ENCODE measurements at places on chromosomes 7 and 10.

- no peak for DNase-seq
Observed at GRCh38 chr7:20508109-20508508, 107.4 kb upstream of the ABCB5 start.

GRCh38 chr10:43224321-43224720 is 42.5 kb downstream of the RASGEF1A start:
- no peak for DNase-seq

DNA sequence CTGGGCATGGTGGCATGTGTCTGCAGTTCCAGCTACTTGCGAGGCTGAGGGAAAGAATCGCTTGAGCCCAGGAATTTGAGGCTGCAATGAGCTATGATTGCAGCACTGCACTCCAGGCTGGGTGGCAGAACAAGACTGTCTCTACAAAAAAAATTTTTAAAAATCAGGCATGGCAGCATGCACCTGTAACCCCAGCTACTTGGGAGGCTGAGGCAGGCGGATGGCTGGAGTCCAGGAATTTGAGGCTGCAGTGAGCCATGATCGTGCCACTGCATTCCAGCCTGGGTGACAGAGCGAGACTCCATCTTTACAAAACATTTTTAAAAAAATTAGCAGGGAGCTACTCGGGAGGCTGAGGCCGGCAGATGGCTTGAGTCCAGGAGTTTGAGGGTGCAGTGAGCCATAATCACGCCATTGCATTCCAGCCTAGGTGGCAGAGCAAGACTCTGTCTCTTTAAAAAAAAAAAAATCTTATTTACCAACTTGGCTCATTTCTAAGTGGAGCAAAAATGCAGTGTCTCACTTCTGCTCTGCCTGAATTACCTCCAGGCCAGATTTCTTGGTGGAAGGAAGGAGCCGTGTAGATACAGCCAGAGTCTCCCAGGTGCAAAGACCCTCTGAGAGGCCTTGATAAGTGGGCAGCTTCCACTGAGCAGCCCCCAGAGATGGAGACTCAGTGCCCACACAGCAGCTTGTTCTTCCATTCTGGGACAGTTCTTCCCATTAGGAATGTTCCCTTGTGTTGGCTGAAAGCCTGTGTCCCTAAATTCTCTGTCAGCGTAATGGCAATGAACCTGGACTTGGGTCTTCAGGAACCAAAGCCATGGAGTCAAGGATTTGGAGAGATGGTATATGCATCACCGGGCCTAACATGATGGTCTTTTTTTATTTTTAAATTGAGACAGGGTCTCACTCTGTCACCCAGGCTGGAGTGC is 30.0 kb downstream of the GTF2IRD1 start:
- DNase-seq, result no peak

DNA sequence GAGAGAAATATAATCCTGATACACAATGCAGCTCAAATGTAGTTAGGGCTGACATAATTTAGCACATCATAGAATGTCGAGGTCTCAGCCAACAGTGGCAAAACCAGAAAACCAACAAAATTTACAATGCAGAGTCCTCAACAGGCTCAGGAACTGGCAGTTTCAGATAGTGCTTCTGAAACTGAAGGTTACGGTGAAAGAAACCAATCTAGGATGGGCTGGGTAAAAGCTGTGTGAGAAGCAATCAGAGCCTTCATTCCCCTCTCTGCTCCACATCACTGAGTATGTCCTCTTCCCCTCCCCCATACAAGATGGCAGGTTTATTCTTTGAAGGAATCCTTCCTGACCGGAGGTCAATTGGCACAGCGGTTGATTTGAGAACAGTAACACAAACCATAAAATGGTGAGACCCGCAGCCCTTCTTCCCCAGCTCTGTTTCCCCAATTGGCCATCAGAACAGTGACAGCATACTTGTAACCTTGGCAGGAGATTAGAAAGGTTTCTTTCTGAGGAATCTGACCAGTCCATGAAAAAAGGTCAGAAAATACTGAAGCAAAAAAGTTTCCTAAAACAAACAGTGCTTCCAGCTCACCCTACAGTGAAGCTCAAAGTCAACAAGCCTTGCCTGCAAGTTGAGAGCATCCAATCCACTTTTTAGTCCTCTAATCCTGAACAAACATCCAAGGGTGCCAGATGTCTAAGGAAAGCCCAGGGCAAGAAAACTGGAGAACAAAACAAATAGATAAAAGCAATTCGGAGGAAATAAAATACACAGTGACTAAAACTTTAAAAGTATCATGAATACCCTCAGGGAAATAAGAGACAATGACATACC is 53.9 kb upstream of the IL6 start:
- no peak for DNase-seq

DNA sequence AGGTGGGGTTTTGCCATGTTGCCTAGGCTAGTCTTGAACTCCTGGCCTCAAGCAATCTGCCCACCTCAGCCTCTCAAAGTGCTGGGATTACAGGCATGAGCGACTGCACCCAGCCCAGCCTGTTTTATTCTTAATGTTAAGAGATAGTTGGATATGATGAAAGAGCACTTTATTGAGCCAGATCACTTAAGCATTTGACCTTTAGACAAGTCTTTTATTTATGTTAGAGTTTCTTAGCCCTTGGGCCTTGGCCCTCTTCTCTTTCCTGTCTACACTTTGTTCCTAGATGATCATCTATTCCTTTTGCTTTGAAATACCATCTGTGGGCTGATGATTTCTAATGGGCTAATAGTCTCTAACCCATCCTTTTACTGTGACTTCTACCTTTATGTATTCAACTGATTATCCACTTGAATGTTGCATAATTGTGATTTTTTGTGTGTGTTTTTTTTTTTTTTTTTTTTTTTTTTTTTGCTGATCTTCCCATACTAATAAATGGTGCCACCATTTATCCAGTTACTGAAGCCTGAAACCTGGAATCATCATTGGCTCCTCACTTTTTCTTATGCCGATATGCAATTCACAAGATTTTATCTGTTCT is 34.8 kb downstream of the BTRC start:
- DNase-seq, result no peak

DNA sequence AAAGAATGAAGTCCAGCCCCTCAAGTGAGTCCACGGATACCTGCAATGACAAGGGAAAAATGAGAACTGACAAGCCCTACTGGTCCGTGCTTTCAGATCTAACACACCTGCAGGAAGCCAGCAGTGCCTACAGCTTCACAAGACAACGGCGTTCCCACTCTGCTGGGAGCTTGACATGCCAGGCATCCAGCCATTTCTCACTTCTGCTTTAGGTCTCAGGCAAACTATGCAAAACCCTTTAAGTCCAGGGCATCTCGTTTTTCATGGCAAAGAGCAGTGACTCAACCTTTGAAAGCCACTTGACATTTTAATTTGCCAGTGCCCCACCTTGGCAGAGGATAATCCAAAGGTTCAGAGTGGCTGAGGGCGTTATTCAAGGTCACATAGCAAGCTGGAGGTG is 49.1 kb upstream of the GPAM start:
- DNase-seq, result no peak

DNA sequence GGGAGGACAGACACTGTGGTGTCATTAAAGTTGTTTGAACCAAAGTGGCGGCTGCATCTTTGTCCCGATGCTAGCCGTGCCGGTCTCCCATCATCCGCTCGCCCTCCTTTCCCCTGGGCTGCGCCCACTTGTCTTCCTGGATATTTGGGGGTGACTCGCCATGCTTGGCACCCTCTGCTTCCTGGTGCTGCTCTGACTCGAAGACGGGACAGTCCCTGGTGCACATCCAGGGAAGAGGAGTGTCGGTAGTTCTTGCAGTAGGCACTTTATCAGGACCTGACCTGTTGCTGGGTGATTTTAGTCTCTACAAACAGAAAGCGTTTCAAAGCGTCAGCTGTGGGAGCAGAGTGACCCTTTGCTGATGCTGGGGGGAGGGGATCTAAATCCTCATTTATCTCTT is 68.3 kb upstream of the DNAJB6 start:
- DNase-seq, result no peak

- DNase-seq, result no peak
Observed at GRCh38 chr10:125591886-125592285, 91.1 kb downstream of the TEX36 start.

DNA sequence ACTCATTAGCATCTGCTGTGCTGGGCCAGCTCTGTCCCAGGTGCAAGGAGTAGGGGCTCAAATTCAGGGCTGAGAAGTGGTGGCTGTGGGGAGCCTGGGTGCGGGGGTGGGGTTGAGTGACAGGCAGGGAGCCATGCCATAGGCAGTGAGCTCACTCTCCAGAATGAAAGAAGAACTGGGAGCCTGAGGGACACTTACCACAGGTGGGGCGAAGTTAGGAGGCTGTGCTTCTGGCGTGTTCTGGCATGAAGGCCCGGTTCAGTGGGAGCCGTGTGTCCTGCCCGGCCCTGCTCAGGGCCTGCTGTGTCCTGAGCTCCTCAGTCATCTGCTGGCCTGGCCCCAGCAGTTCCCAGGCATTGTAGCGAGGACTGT is 62.5 kb downstream of the MKI67 start:
- no peak for DNase-seq

DNA sequence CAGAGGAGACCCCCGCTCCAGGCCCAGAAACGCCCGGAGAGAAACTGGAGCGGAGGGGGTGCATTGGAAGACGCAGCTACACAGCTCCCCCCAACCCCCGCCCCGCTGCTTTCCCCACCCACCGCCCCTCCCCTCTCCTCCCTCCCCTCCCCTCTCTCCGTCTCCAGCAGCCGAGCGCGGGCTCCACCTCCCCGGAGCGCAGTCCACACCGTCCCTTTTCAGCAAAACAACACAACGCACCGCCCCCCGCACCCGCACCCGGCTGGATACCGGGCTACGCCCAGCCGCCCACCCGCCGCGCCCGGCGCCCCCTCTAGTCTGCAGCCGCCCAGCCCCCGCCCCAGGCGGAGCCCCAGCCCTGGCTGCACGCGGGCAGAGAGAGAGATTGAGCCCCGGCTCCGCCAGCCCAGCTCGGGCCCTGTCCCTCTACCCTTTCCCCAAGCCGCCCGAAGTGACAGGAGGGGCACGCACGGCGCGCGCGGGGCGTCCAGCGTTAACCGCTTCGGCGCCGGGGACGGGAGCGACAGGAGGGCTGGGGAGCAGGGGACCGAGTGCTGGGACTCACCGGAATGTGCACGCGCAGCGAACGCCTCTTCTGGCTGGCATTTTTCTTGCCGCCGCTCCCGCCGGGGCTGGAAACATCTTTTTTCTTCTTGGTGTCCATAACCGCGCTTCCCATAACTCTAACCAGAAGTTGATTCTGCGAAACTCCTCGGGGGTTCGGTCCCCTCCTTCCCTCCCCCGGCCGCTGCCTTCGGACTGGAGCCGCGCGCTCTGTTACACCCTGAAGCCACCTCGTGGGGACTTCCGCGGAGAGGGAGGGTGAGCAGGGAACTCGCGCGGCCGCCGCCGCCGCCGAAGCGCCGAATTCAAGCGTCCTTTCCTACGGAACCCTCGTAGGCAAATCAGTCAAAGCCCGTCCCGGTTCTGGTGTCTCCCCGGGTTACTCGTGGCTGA is 695 bp downstream of the PRKAG2 start:
- peak; percentile 55 for DNase-seq

- peak; percentile 70 for DNase-seq
Observed at GRCh38 chr7:106022193-106022821, 59.2 kb downstream of the CDHR3 start.

DNA sequence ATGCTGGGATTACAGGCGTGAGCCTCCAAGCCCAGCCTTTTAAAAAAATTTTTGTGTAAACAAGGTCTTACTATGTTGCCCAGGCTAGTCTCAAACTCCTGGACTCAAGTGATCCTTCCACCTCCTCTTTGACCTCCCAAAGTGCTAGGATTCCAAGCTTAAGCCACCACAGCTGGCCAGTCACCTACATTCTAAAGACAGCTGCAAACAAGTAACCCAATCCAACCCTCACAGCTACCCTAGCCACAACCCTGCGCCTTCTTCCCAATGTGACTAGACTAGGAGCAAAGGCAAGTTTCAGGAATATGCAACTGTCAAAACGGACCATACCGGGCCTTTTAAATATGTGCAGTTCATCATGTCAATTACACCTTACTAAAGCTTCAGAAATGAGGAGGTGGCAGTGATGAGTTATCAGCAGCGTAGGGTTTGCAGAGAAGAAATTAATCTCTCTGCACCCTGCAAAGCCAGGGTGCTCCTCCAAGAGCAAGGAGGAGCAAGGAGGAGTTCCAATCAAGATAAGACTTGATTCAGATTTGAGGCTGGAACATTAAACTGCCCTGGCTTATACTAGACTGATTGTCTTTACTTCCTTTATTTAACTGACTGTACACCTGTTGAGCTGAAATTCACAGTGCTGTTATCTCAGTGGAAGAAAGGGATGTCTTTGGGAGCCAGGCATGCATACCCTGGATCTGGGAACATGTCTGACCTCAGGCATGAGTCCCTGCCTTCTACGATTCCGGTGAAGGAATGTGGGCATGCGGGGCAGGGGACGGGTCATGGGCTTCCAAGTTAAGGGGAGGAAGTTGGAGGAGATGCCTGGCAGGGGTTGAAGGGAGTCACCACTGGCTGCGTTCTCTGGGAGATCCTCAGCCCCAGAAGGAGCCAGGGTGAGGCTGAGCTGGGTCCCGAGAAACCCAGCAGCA is 15.5 kb upstream of the TMEM120A start:
- DNase-seq, result no peak

DNA sequence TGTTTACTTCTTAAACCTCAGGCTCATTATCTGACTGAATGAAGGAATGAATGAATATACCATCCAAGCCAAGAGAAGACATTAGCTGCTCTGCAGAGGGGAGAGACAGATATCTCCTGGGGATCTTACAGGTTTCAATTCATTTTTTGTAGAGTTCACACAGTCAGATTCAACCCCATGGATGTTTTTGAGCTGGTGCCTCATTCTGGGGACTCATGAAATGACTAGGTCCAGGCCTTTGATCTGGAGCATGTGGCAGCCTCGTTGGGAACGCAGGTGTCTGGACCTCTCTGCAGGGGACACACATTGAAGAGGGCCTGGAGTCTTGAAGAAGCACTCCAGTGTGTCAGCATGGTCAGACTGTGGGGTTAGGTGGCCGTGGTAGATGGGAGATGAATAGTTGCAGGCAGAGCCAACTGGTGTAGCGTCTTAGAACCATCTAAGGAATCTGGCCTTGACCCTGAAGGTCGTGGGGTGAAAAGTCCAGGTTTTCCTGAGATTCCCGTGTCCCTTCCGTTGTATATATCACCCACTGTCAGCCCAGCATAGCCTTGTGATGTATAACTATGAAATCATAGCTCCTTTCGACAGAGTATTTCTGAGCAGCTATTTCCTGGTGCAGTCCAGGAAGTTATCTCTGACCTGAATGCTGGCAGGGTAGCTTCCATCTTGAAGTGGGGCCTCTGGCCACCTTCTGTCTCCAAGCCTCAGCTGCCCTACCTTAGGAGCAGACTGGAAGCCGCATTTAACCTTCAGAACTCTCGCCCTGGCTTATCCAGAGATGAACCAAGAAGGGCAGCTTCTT is 22.3 kb downstream of the BTBD16 start:
- no peak for DNase-seq

- no peak for DNase-seq
Observed at GRCh38 chr10:29827512-29827911, 192.7 kb upstream of the SVIL start.
